ENCODE measurements at places on chromosomes 11 and 22.

GRCh38 chr11:45683271-45684058 is 18.0 kb upstream of the CHST1 start:
- no peak for DNase-seq

- no peak for DNase-seq
These were observed 118.2 kb downstream of the FAR1 start for GRCh38 chr11:13786688-13787087.

- no peak for DNase-seq
These were observed 3.8 kb downstream of the CHRNA10 start for GRCh38 chr11:3667149-3668035.

DNA sequence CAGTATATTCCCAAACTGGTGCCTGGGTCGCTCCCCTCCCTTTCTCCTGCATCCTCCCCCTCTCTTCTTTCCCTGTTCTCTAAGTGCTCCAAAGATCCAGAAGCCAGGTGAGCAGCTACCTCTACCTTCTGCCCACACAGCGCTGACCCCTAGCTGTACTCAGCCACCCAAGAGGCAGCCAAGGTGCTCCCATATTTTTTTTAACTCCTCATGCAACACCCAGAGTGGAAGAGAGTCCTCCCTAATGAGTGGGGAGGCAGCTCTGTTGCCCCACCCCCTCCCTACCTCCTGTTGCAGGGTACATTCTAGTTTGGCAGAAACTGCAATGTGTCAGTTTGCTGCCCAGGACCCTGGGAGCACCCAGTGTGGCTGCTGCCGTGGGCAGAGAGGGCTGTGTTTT is 40.2 kb downstream of the RPL27A start:
- no peak for DNase-seq

DNA sequence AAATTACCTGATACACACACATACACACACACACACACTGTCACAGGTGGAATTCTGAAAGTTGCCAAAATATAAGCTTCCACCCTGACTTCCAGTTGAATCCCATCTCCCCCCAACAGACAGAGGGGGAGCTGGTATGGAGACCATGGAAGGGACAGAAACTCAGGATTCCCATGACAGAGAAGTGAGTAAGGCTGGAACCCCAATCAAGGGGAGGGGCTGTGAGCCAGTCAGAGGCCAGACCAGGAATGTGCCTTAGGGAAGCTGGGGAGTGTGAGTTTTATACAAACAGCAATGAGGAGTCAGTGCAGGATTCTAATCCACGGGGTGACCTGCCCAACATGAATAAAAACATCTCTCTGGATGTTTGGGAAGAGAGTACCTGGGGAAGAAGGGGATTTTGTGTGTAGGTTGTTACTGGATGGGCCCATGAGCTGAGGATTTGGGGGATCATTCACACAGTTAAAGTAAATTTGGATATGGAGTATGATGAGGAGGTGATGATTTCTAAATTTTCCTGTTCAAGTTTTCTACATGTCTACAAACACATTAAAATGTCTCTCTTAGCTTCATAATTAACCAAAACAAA is 38.7 kb upstream of the TOP3B start:
- no peak for DNase-seq

GRCh38 chr11:1218788-1219445 is 3.9 kb upstream of the MUC5B start:
- DNase-seq: no peak

GRCh38 chr11:127926721-127927120 is 660.6 kb downstream of the ETS1 start:
- no peak for DNase-seq

GRCh38 chr11:36153551-36153950 is 135.7 kb downstream of the COMMD9 start:
- no peak for DNase-seq

Measured in stimulated activated CD4-positive, alpha-beta T cell treated with anti-CD3 and anti-CD28 coated beads, Interleukin-4, amount 100 ng/mL, for 1 hour (primary cell).